A549 treated with CORT108297 at 1 μM for 4 hours (cell line): ENCODE measurements at places on chromosomes 11 and 22. TPM values are rescaled to one million over a fixed set of nuclear protein-coding genes. Genes with fewer than 3 reads are reported as not detected.

ADAMTS15 gene
- total RNA-seq = 7.4 to 11.8 TPM (median 9.6 TPM) in 5 replicates

ZNF214 gene
- 0.57 to 1.1 TPM (median 0.79 TPM) in 5 replicates for total RNA-seq

CABP4 gene
- 0.03 TPM in 1 of 5 replicates, not detected in the others for total RNA-seq

ZW10 gene
- total RNA-seq = 12.0 to 15.1 TPM (median 12.8 TPM) in 5 replicates

MADD gene
- 22.0 to 24.2 TPM (median 23.5 TPM) in 5 replicates for total RNA-seq

TEX12 gene
- 0.17 TPM in 1 of 5 replicates, not detected in the others for total RNA-seq

C22orf23 gene
- total RNA-seq = 0.16 to 0.29 TPM (median 0.22 TPM) in 5 replicates

HBE1 gene
- total RNA-seq = 0.15 to 0.29 TPM (median 0.21 TPM) in 3 of 5 replicates, not detected in the others

TIGD3 gene
- 0.60 to 1.1 TPM (median 1.0 TPM) in 5 replicates for total RNA-seq

FAM180B gene
- total RNA-seq = not detected in 5 replicates

ADAMTS8 gene
- 0.37 to 0.66 TPM (median 0.53 TPM) in 5 replicates for total RNA-seq

FAM181B gene
- total RNA-seq = 0.02 to 0.10 TPM (median 0.04 TPM) in 4 of 5 replicates, not detected in the other

CARD16 gene
- 0.23 to 0.37 TPM in 2 of 5 replicates, not detected in the others for total RNA-seq

CREB3L1 gene
- total RNA-seq = 4.4 to 5.8 TPM (median 5.4 TPM) in 5 replicates

OR5B21 gene
- total RNA-seq = not detected in 5 replicates

PHOX2A gene
- total RNA-seq = not detected in 5 replicates

PRR33 gene
- not detected in 5 replicates for total RNA-seq

CCDC89 gene
- not detected in 5 replicates for total RNA-seq

RTN4RL2 gene
- total RNA-seq = 59.0 to 127 TPM (median 116 TPM) in 5 replicates

CHRM4 gene
- 0.57 to 0.79 TPM (median 0.61 TPM) in 5 replicates for total RNA-seq

GGTLC3 gene
- not detected in 5 replicates for total RNA-seq

C11orf21 gene
- total RNA-seq = not detected in 5 replicates

TMEM25 gene
- total RNA-seq = 0.17 to 0.88 TPM (median 0.44 TPM) in 5 replicates

OTOG gene
- not detected in 5 replicates for total RNA-seq

ZNRD2 gene
- total RNA-seq = 73.5 to 87.2 TPM (median 82.1 TPM) in 5 replicates

NAGA gene
- total RNA-seq = 5.8 to 7.7 TPM (median 7.5 TPM) in 5 replicates

CARD18 gene
- not detected in 5 replicates for total RNA-seq

SLC7A4 gene
- total RNA-seq = not detected in 5 replicates

B4GAT1 gene
- total RNA-seq = 15.1 to 20.3 TPM (median 19.1 TPM) in 5 replicates

OR4D5 gene
- total RNA-seq = not detected in 5 replicates

KCTD17 gene
- 20.3 to 27.5 TPM (median 26.7 TPM) in 5 replicates for total RNA-seq

TPBGL gene
- 0.08 to 0.30 TPM (median 0.23 TPM) in 5 replicates for total RNA-seq

RAB36 gene
- 5.8 to 7.8 TPM (median 7.5 TPM) in 5 replicates for total RNA-seq

TAGLN gene
- 61.4 to 151 TPM (median 112 TPM) in 5 replicates for total RNA-seq

IL10RA gene
- 0.02 to 0.21 TPM (median 0.07 TPM) in 4 of 5 replicates, not detected in the other for total RNA-seq

GLYATL2 gene
- total RNA-seq = 0.08 TPM in 1 of 5 replicates, not detected in the others

ZBED5 gene
- 25.6 to 32.4 TPM (median 31.8 TPM) in 5 replicates for total RNA-seq

RTCB gene
- total RNA-seq = 76.7 to 87.1 TPM (median 79.1 TPM) in 5 replicates

APOL4 gene
- not detected in 5 replicates for total RNA-seq

SGSM1 gene
- 0.18 to 0.64 TPM (median 0.29 TPM) in 5 replicates for total RNA-seq

RASSF10 gene
- total RNA-seq = 5.7 to 7.0 TPM (median 5.8 TPM) in 5 replicates

GP1BB gene
- 0.28 to 1.8 TPM (median 1.6 TPM) in 5 replicates for total RNA-seq

RELA gene
- total RNA-seq = 64.8 to 82.6 TPM (median 79.5 TPM) in 5 replicates

MMP12 gene
- total RNA-seq = 0.05 to 0.07 TPM (median 0.06 TPM) in 3 of 5 replicates, not detected in the others

MPZL2 gene
- total RNA-seq = 0.15 TPM in 1 of 5 replicates, not detected in the others

IFT27 gene
- 15.5 to 27.8 TPM (median 23.4 TPM) in 5 replicates for total RNA-seq

USP47 gene
- total RNA-seq = 24.3 to 40.6 TPM (median 26.9 TPM) in 5 replicates

ELFN2 gene
- 5.8 to 10.1 TPM (median 9.8 TPM) in 5 replicates for total RNA-seq

C11orf65 gene
- 0.12 to 0.29 TPM (median 0.21 TPM) in 5 replicates for total RNA-seq

CELF1 gene
- 45.7 to 51.1 TPM (median 47.9 TPM) in 5 replicates for total RNA-seq

TMPRSS5 gene
- total RNA-seq = 0.08 to 0.15 TPM (median 0.12 TPM) in 5 replicates

NECTIN1 gene
- total RNA-seq = 7.1 to 10.6 TPM (median 9.6 TPM) in 5 replicates

ARRB1 gene
- 3.4 to 4.6 TPM (median 4.2 TPM) in 5 replicates for total RNA-seq

OLFML1 gene
- 0.03 TPM in 1 of 5 replicates, not detected in the others for total RNA-seq

PARVA gene
- 23.4 to 28.6 TPM (median 24.7 TPM) in 5 replicates for total RNA-seq

NLRP6 gene
- not detected in 5 replicates for total RNA-seq

BATF2 gene
- 0.74 to 1.0 TPM (median 0.96 TPM) in 5 replicates for total RNA-seq

TMEM126B gene
- 53.0 to 72.5 TPM (median 56.3 TPM) in 5 replicates for total RNA-seq
